ENCODE measurements at places on chromosomes 6 and 20. TPM values are rescaled to one million over a fixed set of nuclear protein-coding genes. Genes with fewer than 3 reads are reported as not detected.

- peak; percentile 40 for DNase-seq
These were observed 4.2 kb upstream of the BMP6 start for GRCh38 chr6:7721649-7722048.

GRCh38 chr20:32470025-32470861 is 112.1 kb downstream of the ASXL1 start:
- DNase-seq: peak; percentile 98

DNA sequence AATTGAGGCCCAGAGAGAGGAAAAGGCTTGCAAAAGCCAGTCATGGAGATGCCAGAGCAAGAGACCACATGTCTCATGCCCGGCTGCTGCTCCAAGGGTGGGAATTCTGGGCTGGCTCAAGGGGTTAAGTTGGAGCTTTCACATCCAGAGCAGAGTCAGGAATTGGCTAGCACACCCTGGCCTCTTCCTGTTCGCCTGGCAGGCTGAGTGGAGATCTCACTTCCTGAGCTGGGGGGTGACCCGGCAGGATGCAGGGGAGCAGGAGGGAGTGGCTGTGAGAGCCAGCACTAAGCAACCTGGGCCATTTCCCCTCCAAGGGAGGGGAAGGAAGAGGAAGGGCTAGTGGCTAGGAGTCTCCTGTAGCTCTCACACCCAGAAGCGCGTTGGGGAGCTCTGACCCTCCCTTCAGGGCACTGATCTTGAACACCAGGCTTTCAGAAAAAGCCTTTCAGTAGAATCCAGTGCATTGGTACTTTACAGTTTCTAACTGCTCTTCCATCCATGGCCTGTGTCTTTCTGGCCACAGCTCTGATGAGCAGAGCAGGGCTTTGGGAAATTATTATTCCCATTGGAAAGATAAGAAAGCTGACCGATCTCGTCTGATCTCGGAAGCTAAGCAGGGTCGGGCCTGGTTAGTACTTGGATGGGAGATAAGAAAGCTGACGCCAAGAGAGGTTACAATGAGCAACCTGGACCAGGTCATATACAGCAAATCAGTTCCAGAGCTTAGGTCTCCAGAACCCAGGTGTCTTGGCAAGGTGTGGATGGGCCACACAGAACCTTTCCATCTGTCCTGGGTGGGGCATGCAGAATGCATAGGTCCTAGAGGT is 2.2 kb upstream of the CCM2L start:
- DNase-seq: peak; percentile 70

- DNase-seq: no peak
These were observed 22.7 kb downstream of the HLA-F start for GRCh38 chr6:29745855-29746449.

- DNase-seq: peak; percentile 49
These were observed 96.2 kb downstream of the EYA4 start for GRCh38 chr6:133337308-133337707.

DNA sequence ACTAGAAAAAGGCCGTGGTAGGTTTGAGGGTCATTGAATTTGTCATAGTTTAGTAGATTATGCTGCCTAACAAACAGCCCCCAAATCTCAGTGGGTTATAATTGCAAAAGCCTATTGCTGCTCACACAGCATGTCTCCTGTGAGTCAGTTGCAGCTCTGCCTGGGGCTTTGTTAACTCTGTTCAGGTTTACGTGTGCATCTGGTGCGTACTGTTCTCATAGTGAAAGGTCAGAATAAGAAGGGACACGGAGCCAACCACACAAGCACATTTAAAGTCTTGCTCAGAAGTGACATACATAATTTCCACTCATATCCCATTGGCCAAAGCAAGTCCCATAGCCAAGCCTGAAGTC is 48.1 kb upstream of the BMP2 start:
- no peak for DNase-seq

The ASIP gene
- not detected for total RNA-seq

The SPATS1 gene
- not detected for total RNA-seq

The OPRM1 gene
- total RNA-seq: not detected

The GRM1 gene
- total RNA-seq: not detected

DNA sequence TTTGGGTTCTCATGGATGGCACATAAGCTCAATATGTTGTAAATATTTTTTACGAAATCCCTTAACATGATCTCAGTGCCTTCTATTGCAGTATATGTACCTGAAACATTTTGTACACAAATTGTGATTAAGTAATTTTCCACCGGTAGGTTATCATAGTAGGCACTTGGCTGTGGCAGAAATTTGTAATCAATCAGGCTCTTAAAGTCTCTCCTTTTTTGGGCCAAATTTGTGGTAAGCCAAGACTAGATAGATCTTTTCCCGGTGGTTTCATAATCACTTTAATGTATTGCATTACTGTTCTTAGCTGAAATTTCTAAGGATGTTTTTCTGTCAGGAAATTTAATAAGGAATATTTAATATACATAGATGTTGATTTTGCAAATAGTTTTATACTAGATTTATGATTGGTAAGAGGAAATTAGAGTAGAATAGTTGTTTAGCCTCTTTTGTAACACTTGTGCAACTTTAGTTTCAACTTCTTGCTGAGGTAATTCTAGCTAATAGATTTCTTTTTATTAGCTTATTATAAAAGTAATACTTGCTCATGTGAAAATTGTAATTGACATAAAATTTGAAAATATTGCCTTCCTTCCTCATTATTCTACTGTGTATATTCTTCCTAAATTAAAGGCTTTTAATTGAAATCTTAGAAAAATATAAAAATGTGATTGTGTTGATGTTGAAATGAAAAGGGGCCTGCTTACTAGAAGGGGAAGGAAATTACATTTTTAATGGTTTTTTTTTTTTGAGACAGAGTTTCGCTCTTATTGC is 3.2 kb downstream of the PCMT1 start:
- no peak for DNase-seq

DNA sequence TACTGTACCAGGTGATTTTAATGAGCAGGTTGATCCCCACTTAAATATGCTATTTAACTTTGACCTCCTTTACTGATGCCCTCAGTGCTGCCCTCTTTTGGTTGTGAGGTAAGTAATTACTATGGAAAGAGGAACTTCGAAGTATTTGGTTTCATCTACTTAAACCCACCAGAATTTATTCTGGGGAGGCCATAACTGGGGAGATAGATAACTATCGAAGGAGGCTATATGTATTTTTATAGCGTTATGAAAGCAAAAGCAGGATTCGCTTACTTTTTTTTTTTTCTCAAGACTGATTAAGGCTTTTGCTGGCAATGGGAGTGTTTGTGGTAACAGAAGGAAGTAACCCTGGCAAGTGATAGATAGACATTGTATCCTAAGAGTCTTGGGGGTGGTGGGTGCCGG is 168.9 kb upstream of the CENPW start:
- DNase-seq: no peak

The UST gene
- total RNA-seq: 14.0 TPM

The SMOC2 gene
- not detected for total RNA-seq

DNA sequence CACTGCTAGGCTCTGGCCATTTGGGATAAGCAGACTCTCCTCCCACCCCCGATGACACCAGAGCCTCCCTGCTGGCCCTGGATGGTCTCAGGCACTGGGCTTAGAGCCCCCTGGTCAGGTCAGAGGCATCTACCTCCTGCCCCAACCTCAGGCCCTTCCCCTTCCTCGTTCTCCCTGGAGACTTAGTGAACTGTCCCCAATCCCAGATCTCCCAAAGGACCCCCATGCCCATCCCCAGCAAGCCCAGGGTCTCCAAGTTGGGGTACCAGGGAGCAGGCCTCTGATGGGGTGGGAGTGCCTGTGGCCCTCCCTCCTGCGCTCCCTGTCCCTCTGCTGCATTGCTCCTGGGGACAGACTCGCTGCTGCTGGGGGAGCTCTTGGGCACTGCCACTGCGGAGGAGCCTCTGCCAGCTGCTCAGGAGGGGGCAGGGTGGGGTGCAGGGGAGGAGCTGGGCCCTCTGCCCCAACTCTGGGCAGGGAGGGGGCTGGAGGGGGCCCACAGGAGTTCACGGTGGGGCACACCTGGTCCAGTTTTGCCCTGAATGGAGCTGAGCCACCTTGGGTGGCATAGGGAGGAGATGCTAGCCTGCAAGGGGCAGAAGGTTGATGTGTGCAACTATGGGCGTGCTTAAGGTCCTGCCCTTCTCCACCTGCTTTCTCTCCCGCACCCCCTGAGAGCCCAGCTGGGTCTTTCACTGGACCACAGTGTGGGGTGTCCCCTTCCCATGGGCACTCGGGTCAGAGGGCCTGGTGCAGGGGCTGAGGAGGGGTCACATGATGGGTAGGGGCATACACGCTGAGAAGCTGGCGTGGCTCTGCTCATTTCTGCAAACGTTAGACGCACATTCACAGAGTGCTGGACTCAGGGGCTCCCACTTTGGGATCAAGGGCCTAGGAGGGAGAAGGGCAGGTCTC is 40.4 kb downstream of the SPDEF start:
- DNase-seq: no peak

Data from HT1080 (cell line).